NCI-H774 (cell line): ENCODE measurements at places on chromosomes 3 and 15.
A peak's percentile ranks its signal among the peaks of the same experiment; 100 is the strongest.

DNA sequence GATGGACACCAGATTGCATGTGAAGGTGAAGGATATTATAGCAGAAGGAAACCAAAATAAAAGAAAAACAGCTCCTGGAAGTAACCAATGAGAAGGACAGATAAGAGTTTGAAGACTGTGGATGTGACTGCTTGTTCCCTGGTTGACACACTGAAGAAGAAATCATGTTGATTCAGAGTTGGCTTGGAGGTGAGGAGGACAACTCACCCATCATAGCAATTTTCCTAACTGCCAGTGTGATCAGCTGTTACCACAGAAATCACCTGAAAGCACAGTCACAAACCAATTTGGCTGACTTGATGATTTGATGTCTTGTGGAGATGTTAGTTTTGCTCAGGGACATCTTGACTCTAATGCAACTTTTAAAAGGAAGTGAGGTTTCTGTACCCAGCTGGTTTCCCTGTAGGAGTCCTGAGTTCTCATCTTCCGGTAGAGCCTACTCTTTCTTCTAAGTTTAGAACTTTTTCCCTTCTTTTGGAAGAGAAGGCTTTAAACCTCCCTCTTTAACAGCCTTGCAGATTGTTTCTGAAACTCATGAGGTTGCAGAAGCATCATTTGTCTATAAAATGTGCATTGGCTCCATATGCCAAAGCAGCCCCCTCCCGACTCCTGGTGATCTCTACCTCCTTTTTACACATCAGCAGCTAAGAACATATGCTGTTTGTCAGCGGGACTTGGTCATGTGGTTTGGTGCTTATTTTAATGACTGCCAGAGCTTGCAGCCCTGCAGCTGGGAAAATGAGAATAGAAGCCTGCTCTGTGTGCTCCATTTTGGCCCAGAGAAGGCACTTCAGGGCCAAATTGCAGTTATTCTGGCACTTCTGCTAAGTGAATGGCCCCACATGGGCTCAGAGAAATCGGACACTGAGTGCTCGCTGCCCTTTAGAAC is 10.3 kb downstream of the ATG7 start:
- DNase-seq, result no peak

- DNase-seq, result no peak
Measured at GRCh38 chr3:147397155-147397874, 9.0 kb downstream of the ZIC4 start.

DNA sequence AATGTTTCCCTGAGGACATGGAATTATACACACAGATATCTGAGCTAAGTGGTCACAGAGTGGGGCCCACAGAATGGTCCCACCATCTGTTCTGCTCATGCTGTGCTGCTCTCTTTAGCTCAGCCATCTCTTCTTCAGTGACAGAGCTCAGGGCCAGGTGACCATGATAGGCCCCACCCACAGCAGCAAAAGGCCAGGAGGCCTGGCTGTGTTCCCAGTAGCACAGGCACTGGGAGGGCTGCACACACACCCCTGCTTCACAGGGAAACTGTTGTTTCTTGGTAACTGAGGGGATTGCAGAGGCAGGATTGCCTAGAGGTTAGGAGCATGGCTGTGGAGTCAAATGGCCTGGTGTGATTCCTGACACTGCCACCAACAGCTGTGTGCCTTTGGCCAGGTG is 4.8 kb upstream of the FBXW12 start:
- DNase-seq, result peak; percentile 0

DNA sequence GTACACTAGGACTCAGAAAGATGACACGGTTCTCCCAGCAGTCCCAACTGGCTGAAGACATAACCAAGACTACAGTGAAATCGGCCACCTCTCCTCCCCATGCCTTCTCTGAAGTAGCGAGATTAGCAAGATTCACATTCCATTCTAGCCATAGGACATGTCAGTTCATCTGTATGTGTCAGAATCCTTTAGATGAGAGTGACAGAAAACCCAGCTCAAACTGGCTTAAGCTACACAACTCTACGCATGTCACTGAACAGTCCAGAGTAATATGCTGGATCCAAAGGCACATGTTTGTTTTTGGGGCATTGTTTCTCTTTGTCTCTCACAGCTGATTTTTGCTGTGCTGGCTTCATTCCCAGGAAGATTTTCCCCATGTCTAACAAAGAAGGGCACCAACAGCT is 75.8 kb downstream of the RARB start:
- DNase-seq, result no peak

- DNase-seq, result no peak
Measured at GRCh38 chr3:27644941-27645340, 77.2 kb downstream of the EOMES start.

DNA sequence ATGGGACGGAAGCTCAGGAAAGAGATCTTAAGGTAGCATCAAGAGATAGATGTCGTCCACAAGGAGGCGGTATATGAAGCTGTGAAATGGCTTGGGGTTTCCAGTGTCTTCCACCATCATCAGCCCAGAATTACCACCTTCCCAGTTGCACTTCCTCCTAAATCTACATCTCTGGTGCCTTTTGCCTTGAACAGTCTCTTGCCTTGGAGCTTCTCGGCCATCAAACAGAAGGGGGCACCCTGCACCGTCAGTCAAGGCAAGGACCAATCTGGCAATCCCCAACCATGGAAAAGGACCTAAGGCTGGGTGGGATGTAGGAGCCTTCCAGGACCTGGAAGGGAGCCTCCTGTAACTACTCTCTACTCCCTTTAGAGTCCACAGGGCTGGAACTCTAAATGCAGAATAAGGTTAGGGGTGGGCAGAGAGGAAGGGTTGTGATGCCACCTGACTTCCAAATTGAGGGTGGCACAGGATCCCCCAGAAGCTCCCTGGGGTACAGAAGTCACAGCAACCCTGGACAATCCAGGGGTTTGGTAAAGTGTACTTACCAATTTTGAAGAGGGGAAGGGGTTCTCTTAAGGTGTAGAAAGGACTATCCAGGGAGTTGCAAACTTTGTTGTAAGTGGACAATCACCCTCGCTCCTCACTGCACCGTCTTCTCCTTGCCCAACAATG is 1.0 kb upstream of the RYR3 start:
- peak; percentile 49 for DNase-seq

DNA sequence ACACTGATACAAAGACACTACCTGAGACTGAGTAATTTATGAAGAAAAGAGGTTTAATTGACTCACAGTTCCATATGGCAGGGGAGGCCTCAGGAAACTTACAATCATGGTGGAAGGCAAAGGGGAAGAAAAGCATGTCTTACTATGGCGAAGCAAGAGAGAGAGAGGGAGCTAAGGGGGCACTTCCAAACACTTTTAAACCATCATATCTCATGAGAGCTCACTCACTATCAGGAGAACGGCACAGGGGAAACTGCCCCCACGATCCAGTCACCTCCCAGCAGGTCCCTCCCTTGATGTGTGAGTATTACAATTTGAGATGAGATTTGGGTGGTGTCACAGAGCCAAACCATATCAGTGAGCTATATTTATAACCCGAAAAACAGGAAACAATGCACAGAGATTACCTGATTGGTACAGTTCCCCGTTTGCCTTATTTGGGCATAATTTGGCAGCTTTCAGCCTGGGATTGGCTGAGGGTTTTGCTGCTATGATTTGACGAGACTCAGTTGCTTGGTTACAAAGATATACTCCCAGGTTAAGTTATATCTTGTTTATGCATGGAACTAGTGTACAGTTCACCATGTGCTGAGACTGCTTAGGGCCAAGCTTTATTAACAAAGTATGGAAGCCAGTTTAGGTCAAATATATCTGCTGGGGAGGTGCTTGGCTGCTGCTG is 184.2 kb downstream of the NR2F2 start:
- DNase-seq, result no peak

- DNase-seq, result no peak
Measured at GRCh38 chr3:171532294-171532693, 72.1 kb upstream of the TNIK start.

GRCh38 chr3:99780749-99781148 is 36.9 kb upstream of the CMSS1 start:
- no peak for DNase-seq

DNA sequence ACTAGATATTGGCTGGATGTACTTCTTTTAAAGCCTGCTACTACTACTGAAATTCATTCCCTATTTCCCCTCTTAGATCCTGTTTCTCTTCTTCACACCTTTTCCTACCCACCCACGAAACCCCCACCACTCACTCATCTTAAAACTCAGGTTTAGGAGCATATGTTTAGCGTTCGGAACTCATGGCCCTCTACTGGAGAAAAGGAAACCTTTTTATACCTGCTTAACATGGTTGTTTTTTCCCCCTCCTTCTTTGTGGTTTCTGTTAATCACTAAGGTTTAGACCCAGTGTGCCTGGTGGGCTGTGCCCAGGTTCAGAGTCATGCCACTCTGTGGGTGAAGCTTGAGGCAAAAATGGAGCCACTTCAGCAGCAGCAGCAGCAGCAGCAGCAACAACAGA is 2.6 kb downstream of the ARID3B start:
- no peak for DNase-seq

GRCh38 chr15:79129235-79129634 is 38.7 kb upstream of the RASGRF1 start:
- DNase-seq, result no peak

- DNase-seq, result peak; percentile 31
Measured at GRCh38 chr3:120558771-120559241, 37.3 kb upstream of the NDUFB4 start.

GRCh38 chr15:26882112-26882511 is 15.2 kb downstream of the GABRA5 start:
- DNase-seq, result no peak

DNA sequence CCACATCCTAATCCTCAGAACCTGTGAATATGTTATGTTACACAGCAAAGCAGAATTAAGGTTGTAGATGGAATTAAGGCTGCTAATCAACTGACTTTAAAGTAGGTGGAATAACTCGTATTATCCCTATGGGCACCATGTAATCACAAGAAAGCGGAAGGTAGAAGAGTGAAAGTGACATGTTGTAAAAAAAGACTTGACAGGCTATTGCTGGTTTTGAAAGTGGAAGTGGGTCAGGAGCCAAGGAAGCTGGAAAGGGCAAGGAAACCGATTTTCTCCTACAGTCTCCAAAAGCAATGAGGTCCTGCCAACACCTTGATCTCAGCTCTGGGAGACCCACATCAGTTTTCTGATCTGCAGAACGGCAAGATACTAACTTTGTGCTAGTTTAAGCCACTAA is 6.6 kb downstream of the TP63 start:
- DNase-seq, result no peak

- no peak for DNase-seq
Measured at GRCh38 chr3:130659911-130660310, 86.7 kb downstream of the PIK3R4 start.

DNA sequence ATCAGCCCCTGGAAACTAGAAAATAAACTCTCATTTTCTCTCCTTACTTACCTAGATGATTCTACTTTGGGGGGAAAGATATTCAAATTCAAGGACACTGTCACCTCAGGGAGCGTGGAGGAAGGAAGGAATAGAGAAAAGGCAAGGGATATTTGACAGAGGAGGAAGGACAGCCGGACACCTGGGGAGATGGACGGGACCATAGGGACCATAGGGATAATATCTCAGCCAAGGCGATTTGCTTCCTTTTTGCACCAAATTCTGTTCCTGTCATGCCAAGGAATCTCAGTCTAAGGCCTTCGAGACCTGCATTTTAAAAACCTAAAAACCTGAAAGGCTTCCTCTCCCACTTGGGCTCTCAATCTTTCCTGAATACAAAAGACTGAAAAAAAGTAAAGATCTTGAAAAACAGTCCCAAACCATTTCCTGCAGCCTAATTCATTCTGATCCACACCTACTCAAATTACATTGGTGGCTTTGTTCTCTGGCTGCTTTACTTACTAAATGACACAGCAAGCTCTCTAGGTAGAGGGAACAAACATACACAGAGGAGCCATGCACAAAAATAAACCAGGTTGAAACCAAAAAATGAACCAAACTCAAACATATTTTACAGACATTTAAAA is 73.9 kb upstream of the SLC24A5 start:
- DNase-seq, result peak; percentile 54

DNA sequence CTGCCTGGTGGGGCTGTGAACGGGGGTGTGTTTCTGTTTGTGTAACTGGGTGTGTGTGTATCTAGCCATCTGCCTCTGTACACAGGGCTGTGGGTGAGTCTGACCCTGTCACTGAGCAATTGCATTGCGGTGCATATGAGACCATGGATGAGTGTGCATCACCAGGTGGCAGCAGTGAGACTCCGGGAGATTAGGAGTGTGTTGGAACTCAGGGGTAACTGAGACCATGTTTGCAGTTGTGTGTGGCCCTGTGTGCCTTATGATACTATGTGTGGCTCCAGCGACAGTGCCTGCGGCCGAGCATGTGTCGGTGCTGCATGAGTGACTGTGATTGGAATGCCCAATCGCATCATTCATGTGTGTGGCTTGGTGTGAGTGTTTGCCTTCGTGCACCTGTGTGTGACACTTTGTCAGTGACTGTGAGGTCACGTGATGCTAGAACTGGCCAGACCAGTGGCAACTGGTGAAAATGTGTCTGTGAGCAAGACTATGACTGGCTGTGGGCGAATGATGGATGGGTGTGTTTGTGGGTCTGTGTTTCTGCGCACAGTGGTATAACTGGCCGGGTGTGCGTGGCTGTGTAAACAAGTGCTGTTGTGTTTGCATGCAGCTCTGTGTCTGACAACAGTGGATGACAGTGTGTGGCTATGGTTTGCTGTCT is 14.0 kb downstream of the VILL start:
- no peak for DNase-seq

GRCh38 chr3:120795017-120795648 is 52.6 kb downstream of the GTF2E1 start:
- DNase-seq, result peak; percentile 18

DNA sequence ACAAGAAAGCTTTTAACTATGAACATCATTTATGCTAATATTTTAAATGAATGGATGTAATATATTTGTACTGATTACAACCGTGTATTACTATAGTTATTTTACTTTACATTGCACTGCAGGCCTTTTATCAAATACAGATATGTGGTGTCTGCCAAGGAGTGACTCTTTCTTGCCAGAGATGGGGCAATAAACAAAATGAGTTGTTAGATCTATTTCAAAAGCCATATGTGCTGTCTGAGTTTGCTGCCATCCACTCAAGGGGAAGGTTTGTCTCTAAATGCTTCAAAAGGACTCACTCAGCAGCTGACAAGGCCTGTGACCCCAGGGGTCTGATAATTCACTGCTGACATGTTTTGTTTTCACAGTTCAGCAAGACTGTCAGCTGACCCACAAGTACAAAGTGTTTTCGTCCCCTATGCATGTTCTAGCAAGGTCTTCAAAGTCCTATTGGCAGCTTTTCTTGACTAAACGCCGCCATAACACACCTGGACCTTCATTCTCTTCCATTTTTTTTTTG is 41.3 kb upstream of the ZBED2 start:
- DNase-seq, result no peak

- peak; percentile 23 for DNase-seq
Measured at GRCh38 chr3:149657321-149657925, 402 bp downstream of the WWTR1 start.
